CD4-positive, alpha-beta T cell (primary cell): ENCODE measurements at places on chromosomes 7 and 10.
A peak's percentile ranks its signal among the peaks of the same experiment; 100 is the strongest.

GRCh38 chr7:123324283-123324682 is 124.5 kb upstream of the SLC13A1 start:
- DNase-seq: no peak

DNA sequence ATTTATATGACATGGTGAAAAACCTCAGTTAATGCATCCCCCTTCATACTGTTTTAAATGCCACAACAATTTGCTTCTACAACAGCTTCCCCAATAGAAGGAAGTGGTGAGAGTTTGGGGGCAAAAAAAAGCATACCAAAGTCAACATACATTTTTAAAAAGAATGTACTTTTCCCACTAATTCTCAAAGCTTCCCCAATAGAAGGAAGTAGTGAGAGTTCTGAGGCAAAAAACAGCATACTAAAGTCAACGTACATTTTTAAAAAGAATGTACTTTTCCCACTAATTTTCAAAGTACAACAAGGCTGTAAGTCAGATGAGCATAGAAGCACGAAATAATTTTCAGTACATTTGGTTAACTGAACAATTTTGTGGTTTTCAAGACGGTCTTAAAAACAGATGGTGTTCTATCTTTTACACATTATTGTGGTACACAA is 24.0 kb downstream of the WASL start:
- DNase-seq: no peak

GRCh38 chr10:77867124-77867719 is 59.3 kb downstream of the DLG5 start:
- no peak for DNase-seq

DNA sequence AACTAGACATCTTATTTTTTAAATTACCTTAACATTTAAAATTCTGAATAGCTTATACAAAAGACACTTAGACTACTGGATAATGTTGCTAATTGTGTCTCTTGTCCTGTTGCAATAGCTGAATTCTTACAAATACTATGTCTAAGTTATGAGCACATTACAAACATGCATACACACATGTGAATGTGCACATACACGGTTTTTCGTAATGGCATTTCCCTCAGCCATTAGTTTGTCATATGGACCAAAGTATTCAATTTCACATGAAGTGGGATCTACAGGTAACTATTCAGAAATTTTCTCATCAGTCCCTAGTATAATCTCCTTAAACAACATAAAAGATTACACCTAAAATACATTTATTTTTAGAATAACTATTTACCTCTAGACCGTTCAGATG is 178.6 kb upstream of the BET1 start:
- DNase-seq: no peak

GRCh38 chr7:132557489-132558044 is 18.7 kb downstream of the PLXNA4 start:
- DNase-seq: no peak

DNA sequence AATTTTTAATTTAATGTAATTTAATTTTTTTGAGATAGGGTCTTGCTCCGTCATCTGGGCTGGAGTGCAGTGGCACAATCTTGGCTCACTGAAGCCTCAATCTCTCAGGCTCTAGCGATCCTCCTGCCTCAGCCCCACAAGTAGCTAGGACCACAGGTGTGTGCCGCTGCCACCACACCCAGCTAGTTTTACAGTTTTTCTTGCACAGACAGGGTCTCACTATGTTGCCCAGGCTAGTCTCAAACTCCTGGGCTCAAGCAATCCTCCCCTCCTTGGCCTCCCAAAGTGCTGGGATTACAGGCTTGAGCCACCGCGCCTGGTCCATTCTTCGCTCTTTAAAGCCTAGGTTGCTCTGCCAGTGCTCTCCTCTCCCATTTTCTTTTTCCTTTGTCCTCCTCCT is 12.9 kb downstream of the CALML3 start:
- no peak for DNase-seq

GRCh38 chr7:12297283-12298108 is 86.4 kb downstream of the TMEM106B start:
- DNase-seq: no peak

DNA sequence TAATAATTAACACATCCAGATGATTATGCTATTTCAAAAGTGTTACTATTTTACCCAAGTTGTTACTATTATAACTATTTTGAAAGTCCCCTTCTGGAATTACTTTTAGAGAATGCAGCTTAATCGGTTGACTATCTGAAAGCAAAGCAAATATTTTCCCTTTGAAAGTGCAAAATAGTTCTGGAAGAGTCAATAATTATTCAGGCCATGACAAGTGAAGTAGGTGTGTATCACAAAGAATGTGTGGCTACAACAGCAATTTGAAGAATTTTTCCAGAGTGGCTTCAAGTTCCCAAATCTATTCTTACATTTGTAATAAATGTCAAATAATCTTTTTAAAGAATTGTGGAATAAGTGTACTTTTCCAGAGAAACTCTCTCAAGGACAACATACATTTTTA is 42.8 kb downstream of the RNLS start:
- no peak for DNase-seq

- DNase-seq: no peak
These were observed 553.8 kb downstream of the TFEC start for GRCh38 chr7:115476671-115477181.

- no peak for DNase-seq
These were observed 523.9 kb upstream of the MGMT start for GRCh38 chr10:128943111-128943510.

DNA sequence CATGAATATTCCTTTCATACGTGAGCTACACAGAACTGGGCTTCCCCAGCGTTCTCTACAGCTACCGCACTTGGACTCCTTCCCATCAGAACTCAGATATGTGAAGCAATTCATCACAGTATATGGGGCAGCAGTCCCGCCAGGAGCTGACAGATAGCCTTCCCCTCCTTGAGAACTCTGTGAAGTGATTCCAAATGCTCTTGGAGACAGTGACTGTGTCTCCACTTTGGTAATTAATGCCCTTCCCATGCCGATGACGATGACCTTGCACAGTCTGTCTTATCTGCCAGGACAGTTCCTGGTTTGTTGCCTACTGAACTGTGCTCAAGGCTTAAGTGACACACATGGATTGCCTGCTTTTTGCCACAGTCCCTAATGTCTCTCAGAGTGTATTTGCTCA is 75.0 kb upstream of the AFAP1L2 start:
- DNase-seq: no peak

DNA sequence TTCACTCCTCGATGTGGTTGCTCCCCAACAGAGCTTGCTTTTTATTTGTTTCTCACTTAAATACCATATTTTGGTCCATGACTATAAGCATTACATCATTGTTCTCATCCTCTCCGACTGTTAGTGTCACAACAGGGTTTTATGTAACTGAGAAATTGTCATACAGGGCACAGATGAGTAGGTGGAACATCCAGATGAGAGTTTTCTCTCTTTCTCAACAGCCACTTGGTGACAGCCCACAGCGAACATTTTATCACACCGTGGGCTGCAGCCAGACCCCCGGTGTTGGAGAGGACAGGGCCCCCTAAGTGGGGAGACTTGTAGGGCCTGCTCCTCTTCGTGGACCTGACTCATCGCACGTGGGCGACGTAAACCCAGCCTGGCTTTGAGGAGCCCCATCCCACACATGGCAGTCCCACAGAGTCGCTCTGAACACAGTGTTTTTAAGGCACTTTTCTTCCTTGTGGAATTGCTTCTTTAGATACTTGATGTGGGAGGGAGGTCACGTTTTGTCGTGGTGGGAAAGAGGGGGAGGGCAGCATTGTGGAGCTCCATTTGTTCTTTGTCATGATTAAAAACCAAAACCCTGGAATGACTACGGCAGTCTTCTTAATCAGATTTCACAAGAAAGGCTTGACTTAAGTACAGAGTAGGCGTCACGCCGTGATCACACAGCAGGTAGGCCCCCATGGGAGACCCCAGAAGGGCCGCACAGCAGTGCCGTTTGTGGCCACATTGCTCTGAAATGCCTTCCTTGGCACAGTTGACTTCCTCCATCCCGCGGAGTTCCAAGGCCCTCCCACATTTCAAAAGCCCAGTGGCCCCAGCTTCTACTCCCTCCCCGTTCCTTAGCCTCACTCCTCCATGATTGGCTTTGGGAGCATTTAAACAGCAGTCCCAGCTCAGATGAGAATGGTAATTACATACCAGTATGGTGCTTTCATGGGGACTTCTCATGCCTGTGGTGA is 220.6 kb downstream of the CCDC3 start:
- DNase-seq: no peak

- DNase-seq: peak; percentile 37
These were observed 945 bp downstream of the ADD3 start for GRCh38 chr10:110008518-110009339.

- DNase-seq: no peak
These were observed 297.9 kb upstream of the NFE2L3 start for GRCh38 chr7:25854059-25854458.

DNA sequence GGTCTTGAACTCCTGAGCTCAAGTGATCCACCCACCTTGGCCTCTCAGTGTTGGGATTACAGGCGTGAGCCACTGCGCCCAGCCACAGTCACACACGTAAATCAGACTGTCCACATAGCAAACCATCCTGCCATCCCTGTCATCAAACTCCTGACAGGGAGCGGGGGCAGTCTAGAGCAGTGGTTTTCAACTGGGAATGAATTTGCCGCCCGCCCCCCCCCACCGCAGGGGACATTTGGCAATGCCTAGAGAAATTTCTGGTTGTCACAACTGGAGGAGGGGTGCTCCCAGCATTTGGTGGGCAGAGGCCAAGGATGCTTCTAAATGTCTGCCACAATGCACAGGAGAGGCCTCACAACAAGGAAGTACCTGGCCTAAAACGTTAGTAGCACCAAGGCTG is 24.1 kb downstream of the CAMK2G start:
- DNase-seq: no peak

GRCh38 chr10:122348935-122349361 is 25.6 kb upstream of the PLEKHA1 start:
- no peak for DNase-seq
